Endothelial cell of coronary artery (primary cell): ENCODE measurements at places on chromosomes 2 and 18. TPM values are rescaled to one million over a fixed set of nuclear protein-coding genes. Genes with fewer than 3 reads are reported as not detected.

The HSBP1L1 gene
- 2.0 and 2.2 TPM in 2 replicates for total RNA-seq

The IGFBP5 gene
- total RNA-seq, result 0.45 and 52.9 TPM in 2 replicates

The REG3G gene
- not detected in 2 replicates for total RNA-seq

The MYCN gene
- total RNA-seq, result 1.6 and 2.4 TPM in 2 replicates

The C2orf15 gene
- 0.18 and 0.19 TPM in 2 replicates for total RNA-seq

The BOK gene
- 29.8 and 51.2 TPM in 2 replicates for total RNA-seq

The ADNP2 gene
- 11.4 and 12.6 TPM in 2 replicates for total RNA-seq

The MRPL30 gene
- total RNA-seq, result 35.5 and 36.4 TPM in 2 replicates

The CIB4 gene
- total RNA-seq, result not detected in 2 replicates

The NLRC4 gene
- total RNA-seq, result not detected in 2 replicates

The MC2R gene
- not detected in 2 replicates for total RNA-seq

The PTPRN gene
- not detected in 2 replicates for total RNA-seq

The ETAA1 gene
- total RNA-seq, result 10.7 and 11.0 TPM in 2 replicates

The TTC39C gene
- 3.4 and 4.4 TPM in 2 replicates for total RNA-seq

The RND3 gene
- 58.3 and 60.7 TPM in 2 replicates for total RNA-seq

The NAT8 gene
- total RNA-seq, result not detected in 2 replicates
